A172 (cell line): ENCODE measurements at places on chromosomes 1 and 21. TPM values are rescaled to one million over a fixed set of nuclear protein-coding genes. Genes with fewer than 3 reads are reported as not detected.

Gene APOBEC4
- not detected in 2 replicates for total RNA-seq

Gene PRKAA2
- 4.0 and 4.8 TPM in 2 replicates for total RNA-seq

Gene TMCC2
- total RNA-seq: 8.1 and 11.9 TPM in 2 replicates

Gene KPRP
- not detected in 2 replicates for total RNA-seq

GRCh38 chr1:84996846-84997666, at the start of gene MCOLN2:
Gene MCOLN2, minus strand, starts transcription at chr1:84997113. Its CDS starts 241 bp downstream, at chr1:84996872.
- DNase-seq: no peak

GRCh38 chr1:205934788-205935187, 8.5 kb downstream of the SLC26A9 start:
- no peak for DNase-seq

- peak; percentile 5 for DNase-seq
Measured at GRCh38 chr1:115710859-115711624, 57.5 kb downstream of the CASQ2 start.

DNA sequence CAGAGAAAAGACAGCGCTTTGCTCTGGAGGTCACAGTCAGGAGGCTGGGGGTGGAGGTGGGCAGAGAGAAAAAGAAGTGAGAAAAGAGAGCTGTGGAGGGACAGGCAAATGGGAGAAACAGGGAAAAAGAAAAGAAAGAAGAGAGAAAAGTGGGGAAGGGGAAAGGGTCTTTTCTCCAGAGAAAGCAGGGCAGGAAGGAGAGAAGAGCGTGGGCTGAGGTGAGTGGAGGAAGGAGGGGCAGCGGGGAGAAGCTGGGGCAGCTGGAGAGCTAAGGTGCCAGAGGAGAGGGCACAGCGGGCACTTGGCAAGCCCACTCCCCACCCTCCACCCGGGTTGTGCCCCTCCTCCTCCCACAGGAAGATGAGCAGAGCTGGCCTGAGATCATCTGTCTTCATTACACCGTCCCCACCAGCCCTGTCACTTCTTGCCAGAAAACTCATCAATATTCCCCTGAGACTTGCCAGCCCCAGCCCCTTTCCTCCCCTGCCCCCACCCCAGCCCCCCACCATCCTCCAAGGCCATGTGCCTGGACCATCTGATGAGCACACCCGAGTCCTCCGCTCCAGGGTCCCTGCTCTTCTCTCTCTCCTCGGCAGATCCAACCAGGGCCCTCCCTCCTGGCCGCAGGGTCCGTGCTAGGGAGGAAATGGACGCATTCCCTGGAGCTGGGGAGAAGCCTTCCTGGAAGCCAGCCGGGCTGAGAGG, 17.0 kb upstream of the BLACAT1 start:
- DNase-seq: no peak

- no peak for DNase-seq
Measured at GRCh38 chr1:35574655-35575415, 1.7 kb downstream of the TFAP2E start.

GRCh38 chr1:79117376-79117775, 110.8 kb upstream of the ADGRL4 start:
- no peak for DNase-seq

DNA sequence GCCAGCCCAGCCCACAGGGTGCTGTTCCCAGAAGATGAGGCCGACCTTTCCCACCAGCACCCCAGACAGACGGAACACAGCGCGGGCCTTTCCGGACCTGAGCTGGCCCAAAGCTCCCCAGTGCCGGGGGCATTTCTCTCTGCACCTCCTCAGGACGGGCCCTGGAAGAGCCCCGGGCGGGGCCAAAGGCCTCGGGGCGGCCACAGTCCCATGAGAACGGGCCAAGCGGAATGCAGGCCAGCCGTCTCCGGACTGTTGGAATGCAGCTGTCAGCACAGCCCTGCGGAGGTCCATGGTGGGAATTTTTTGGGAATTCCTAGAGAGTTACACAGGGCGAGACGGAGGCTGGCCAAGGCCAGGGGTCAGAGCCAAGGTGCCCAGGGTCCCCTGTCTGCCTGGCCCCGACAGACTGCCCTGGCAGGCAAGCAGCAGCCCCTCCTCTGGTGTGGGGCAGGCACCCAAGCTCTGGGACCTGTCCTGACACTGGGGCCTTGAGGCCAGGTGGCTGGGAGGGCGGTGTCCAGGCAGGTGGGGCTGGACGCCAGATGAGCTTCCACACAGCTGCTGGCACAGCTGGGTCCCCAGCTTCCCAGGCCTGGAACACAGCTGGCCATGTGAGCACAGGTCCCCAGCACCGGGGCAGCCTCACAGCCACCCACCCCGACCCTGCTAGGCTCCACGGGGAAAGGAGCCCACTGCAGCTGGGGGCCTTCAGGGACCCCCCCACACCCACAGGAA, 63.0 kb downstream of the MEGF6 start:
- peak; percentile 54 for DNase-seq

DNA sequence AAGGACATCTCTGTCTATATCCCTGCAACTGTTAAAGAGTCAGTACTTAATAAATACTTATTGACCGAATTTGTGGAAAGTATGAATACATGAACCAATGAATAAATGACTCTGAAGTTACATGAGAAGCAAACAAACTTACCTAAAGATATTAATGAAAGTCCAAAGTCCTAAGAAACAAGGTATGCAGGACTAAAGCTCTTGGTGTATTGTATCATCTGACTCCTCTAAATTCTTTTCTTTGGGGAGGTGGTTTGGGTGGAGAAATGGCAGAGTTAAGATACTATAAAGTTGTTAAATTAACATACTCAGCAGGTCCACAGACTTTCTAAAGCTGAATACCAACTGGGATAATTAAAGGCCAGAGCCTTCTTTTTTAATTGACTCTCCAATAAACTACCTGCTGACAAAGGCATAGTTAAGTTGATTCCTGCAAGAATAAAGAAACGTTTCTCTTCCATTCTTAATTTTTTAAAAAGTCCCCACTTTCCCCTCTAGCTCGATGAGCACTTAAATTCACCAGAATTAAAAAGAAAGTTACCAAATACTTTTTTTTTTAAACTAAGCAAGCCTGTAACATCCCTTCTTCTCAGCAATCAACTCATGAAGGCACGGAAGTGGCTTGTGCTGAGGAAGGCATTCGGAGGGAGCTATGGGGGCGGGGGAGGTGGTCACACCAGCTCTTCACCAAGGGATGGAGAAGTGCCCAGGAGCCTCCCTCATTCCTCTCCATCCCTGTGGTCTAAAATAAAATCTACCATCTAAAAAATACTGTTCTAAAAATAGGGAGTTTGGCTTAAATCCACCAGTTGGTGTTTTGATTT, 61.1 kb downstream of the GADD45A start:
- DNase-seq: no peak

DNA sequence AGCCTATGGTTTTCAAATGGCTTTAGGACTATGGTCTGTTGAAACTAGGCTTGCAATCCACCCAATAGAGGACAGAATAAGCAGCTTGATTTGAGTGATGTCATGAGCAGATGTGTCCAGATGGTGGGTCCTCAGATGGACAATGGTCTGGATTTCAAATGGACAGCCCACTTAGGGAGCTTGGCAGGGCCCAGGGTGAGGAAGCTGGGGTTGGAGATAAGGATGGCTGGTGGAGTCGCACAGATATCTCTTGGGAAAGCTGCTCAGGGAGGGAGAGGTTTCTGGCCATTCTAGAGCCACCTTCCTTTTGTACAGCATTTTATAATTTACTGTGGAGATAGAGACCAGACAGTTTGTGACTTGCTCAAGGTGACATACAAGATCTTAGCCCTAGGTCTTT, 55.0 kb downstream of the NFASC start:
- DNase-seq: no peak

GRCh38 chr1:168134642-168135041, 2.1 kb downstream of the GPR161 start:
- DNase-seq: no peak

GRCh38 chr1:84090447-84091245, 53.4 kb upstream of the PRKACB start:
- no peak for DNase-seq

DNA sequence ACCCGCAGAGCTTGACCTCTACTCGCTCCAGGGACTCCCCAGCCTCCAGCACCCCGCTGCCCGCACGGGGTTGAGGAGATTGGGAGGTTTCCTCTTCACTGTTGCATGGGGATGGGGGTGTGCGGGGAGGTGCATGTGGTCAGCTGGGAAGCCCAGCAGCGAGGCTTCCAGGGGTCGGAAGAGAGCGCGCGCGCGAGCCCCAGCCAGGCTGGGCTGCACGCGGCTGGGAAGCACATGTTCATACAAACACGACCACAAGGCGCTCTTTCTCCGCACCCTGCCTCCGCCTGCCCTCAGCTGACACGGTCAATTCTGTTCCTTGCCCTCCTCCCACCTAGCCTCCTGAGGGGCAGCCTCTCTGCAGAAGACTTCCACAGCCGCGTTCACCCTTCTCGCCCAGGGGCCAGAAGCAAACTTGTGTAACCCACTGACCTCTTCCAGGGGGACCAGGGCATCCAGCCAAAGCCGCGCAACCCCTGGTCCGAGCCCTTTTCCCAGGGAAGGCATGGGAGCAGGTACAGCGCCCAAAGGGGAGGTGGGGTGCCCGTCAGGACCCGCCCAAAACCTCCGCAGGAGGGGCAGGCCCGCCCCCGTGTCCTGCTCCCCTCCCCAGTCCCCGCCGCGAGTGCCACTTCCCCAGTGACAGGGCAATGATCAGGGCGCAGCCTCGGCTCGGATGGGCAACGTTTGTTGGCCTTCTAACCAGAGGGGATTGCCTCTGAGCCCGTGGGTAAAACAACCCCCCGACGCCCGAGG, 1.3 kb downstream of the COL24A1 start:
- no peak for DNase-seq

DNA sequence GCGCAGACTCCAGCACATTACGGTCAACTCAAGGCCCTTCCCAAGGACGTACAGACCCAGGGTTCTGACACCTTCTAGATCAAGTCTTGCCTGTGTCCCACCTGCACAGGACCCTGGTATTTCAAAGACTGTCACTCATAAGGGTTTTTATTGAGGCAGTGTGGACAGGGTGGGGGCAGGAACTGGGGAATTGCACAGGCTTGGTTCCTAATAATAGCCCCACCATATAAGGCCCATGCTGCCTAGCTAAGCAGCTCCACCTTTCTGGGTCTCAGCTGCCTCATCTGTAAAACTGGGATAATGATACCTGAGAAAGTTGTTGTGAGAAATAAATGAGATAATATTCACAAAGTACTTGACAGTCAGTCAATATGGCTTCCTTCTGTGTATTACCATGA, 55.3 kb upstream of the PUM1 start:
- DNase-seq: no peak
